Activated CD4-positive, alpha-beta T cell treated with anti-CD3 and anti-CD28 coated beads, Interleukin-2, amount 50 U/mL, for 48 hours (primary cell): ENCODE measurements at places on chromosomes 7 and 10.

DNA sequence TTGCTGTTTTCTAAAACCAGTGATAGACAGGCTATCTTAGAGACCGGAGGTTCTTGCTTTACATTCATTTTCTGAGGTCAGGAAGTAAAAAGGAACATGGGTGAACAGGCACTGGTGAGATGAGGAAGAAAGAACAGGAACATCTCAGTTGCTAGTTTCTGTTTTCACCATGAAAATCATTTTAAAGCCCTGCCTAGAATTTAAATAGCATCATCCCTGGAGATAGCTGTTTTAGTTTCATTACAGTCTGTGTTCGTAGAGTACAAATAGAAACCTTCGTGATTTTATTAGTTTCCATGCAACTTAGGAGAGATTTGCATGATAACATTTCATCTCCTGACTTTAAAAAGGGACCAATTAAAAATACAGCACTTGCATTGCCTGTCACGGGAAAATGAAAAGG lies 14.7 kb downstream of the KCNMA1 start:
- no peak for DNase-seq

GRCh38 chr7:45342236-45342635 lies 184.6 kb downstream of the RAMP3 start:
- no peak for DNase-seq

DNA sequence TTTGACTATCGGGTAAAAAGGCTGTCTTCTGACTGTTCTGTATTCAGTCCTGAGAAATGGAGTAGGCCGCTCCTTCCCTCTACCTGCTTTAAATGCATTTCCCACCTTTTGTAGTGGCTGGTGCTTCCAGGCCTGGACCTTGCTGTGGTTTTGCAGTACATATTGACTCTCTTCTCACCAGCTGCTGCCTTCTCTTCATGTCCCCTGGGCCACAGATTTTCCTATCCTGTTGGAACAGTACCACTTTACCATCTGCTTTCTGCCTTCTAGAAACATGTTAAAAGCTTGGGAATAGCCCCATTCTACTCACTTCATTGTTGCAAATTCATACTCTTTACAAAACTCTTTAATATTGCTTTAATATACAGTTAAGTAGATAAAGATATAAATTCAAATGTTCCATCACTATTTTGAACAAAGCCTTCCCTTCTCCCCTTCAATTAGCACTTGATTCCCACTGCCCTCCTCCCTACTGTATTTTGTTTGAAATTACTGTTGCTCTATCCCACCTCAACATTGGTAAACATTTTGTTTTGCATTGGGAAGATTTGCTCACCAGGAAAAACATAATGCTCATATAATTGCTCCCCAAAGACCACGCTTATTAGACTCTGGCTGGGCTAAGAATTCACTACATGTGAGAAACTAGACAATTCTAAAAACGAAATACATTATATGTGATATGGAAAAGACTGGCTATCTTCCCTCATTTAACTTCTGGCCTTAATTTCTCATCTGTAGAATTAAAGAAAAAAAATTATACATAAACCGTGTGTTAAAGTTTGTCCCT lies 17.3 kb upstream of the SEMA3C start:
- no peak for DNase-seq

GRCh38 chr10:96548589-96548988 lies 34.9 kb upstream of the TLL2 start:
- DNase-seq: no peak

DNA sequence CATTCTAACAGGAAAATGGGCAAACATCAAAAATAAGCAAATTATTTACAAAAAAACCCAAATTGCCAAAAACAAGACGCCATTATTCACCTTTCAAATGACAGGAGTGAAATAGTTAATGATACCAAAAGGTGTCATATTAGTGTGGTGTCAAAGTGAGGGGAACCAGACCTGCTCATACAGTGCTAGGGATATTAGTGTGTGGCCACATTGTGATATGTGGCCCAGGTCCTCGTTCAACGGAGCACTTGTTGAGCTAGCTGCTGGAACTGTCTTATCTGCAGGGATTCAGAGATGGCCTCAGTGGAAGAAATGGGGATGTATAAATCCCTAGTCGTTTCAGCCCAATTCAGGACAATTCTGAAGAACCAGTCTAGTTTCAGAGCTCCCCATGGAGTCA lies 41.2 kb downstream of the GPR85 start:
- no peak for DNase-seq
